ENCODE measurements at places on chromosomes 3 and 15.

GRCh38 chr3:138078901-138079344 lies 36.5 kb downstream of the DZIP1L start:
- DNase-seq: no peak

- no peak for DNase-seq
Measured at GRCh38 chr3:11820531-11821041, 26.1 kb downstream of the TAMM41 start.

- no peak for DNase-seq
Measured at GRCh38 chr3:65348398-65348995, 660.7 kb upstream of the ADAMTS9 start.

GRCh38 chr3:14633819-14634424 lies 17.6 kb upstream of the CCDC174 start:
- peak; percentile 31 for DNase-seq

DNA sequence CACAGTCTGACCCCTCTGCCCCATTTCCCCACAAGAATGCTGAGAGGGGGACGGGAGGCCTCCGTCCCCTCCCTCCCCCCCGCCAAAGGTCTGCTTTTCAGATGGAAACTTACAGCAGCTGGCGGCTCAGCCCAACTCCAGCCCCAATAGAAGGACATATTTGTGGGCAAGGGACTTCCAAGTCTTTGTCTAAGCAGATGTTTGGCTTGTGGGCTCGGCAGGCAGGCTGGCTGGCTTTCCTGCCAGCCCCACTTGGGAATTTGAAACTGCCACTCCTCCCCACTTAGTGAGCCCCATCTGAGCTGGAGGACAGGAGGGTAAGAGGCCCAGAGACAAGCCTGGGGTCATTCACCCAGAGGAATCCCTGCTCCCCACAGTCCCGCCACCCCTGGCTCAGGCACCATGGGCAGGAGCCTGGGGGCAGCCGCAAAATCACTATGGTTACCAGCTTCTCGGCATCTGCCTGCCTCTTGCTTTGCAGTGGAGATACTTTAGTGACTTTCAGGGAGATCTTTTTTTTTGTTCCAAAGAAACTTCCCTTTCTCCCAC lies 53.6 kb downstream of the LMCD1 start:
- DNase-seq: no peak

All from activated CD4-positive, alpha-beta T cell treated with anti-CD3 and anti-CD28 coated beads for 24 hours (primary cell).